Activated B cell treated with CpG ODN at 0.5 μM for 24 hours (primary cell): ENCODE measurements at places on chromosomes 6 and 20.

GRCh38 chr6:167290786-167291622 lies at the start of gene UNC93A:
UNC93A (plus strand) TSS chr6:167291315; CDS start chr6:167291490, 175 bp downstream.
- DNase-seq: no peak

DNA sequence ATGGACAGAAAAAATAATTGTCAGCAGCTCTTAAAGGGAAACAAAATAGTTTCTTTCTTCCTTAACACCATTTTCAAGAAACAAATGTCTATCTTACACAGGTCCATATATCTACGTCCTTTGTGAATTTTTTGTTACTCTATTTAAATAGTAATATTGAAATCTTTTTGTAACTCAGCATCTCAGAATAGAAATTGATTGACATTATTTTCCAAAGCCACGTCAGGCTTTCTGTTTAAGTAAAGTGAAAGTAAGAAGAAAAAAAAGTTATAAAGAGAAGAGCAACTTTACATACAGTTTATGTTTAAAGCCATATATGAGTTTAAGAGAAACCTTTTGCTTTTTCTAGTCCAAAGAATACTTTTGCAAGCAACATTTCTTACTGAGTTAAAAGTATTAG lies 402.9 kb upstream of the SOX4 start:
- no peak for DNase-seq

GRCh38 chr20:34984756-34985261 lies 29.1 kb downstream of the MYH7B start:
- no peak for DNase-seq

DNA sequence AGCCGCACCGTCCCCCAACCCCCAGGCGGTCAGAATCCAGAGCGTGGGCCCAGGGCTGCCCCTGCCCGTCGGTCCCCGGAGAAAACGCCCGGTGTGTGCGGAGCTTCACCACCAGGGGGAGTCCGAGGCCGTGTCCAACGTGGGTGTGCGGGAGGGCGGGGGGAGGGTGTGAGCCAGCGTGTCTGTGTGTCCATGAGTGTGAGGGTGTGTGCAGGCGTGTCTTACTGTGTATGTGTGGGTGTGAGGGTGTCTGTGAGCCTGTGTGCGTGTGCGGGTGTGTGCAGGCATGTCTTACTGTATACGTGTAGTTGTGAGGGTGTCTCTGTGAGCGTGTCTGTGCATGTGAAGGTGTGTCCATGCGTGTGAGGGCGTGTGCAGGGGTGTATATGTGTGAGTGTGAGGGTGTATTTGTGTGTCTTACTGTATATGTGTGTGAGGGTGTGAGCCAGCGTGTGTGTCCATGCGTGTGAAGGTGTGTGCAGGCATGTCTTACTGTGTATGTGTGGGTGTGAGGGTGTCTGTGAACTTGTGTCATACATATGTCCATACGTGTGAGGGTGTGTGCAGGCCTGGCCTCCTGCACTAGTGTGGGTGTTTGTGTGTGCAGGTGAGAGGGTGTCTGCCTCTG lies 24.6 kb upstream of the GATA5 start:
- DNase-seq: peak; percentile 77

DNA sequence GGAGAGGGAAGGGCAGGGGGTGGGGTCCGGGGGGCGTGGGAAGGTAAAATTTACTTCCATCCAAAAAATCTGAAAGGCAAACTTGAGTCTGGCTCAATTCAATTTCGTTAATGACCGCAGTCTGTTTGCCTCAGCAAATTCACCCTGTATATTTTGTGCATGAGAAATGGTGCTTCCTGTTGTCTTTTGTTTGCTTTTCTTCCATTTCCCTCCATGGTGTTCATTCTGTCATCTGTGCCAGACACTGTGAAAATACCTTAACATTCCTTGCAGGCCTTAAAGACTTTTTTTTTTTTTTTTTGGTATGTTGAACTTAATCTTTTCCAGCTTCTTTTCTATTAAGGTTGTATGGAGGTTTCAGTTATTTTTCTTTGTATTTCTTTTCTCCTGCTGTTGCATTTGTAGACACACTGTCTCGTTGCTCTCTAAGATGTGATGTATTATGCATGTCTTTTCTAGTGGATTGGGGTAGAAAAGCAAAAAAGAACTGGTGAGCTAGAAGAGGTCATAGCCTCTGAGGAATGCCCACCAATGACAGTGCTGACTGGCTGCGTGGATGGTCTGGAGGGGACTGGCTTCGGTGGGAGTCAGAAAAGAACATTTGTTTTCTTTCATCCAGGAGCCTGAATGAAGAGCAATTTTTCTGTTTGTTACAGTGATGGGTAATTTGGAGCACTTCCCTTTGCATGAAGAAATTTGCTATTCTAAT lies 585.0 kb upstream of the MAP3K7 start:
- DNase-seq: no peak

- DNase-seq: peak; percentile 57
Observed at GRCh38 chr6:167699141-167699931, 127.4 kb upstream of the AFDN start.

GRCh38 chr6:139029470-139030227 lies 1.1 kb downstream of the ABRACL start:
- no peak for DNase-seq

GRCh38 chr6:127818149-127818548 lies 82.7 kb downstream of the THEMIS start:
- DNase-seq: no peak

- no peak for DNase-seq
Observed at GRCh38 chr20:55386686-55387085, 618.6 kb downstream of the CBLN4 start.

- DNase-seq: no peak
Observed at GRCh38 chr6:112502351-112503090, 155.4 kb downstream of the RFPL4B start.

- DNase-seq: no peak
Observed at GRCh38 chr6:8059129-8059528, 5.1 kb downstream of the BLOC1S5 start.

DNA sequence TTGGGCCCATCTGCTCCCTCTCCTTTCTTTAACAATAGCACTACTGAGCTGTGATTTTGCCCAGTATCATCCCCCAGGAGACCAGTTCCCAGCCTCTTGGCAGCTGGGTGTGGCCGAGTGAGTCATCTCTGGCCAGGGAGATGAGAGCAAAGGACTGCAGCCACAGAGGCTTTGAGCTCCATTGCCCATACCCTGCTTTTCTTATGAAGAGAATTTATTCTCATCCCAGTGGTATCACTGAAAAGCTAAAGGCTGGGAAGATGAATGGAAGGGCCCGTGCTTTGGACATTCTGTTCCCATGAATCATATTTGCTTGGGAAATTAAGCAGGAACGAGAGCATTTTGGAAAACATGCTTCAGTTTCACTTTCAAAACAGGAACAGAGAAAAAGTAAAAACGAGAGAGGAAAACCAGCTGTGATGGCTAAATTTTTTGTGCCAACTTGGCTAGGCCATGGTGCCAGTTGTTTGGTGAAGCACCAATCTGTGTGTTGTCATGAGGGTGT lies 14.9 kb downstream of the CST3 start:
- no peak for DNase-seq

DNA sequence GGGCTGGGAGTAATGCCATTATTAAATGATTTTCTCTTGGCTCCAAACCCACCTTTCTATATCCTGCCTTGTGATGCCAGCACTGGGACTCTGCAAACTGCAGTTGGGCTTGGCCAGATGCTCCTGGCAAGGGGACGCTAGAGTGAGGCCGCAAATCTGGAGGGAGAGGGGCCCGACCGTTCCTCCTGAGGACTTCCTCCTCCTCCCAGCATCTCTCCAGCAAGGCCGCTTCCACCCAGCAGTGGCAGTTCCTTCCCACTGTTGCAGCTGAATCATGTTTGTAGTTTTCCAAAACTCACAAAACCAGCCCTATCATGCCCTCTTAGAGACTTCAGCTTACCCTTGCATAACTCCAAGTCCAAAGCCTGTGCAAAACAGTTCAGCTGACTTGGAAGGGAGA lies 244.4 kb downstream of the FOXA2 start:
- DNase-seq: no peak

- no peak for DNase-seq
Observed at GRCh38 chr6:7016226-7016625, 91.5 kb upstream of the RREB1 start.

GRCh38 chr6:139129284-139129683 lies 5.6 kb upstream of the HECA start:
- DNase-seq: no peak

DNA sequence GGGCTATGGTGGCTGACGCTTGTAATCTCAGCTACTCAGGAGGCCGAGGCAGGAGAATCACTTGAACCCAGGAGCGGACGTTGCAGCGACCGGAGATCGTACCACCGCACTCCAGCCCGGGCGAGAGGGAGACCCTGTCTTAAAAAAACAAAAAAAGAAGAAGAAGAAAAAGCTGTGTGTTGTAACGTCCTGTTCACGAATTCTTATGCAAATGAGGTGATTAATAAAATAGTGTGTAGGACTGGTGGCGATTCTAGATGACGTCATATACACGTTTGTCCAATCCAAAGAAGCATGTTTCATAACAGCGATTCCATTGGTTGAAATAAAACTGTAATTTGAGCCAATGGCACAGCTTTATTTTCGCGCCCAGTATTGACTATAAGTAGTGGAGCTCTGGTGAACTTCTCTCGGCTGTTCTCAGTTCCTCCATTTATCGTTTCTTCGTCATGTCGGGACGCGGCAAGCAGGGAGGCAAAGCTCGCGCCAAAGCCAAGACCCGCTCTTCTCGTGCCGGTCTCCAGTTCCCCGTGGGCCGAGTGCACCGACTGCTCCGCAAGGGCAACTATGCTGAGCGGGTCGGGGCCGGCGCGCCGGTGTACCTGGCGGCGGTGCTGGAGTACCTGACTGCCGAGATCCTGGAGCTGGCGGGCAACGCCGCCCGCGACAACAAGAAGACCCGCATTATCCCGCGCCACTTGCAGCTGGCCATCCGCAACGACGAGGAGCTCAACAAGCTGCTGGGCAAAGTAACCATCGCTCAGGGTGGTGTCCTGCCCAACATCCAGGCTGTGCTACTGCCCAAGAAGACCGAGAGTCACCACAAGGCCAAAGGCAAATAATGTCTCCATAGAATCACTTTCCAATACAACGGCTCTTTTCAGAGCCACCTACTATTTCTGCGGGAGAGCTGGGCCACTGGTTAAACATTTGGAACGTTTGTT lies 47.0 kb downstream of the OR2B2 start:
- DNase-seq: peak; percentile 68

DNA sequence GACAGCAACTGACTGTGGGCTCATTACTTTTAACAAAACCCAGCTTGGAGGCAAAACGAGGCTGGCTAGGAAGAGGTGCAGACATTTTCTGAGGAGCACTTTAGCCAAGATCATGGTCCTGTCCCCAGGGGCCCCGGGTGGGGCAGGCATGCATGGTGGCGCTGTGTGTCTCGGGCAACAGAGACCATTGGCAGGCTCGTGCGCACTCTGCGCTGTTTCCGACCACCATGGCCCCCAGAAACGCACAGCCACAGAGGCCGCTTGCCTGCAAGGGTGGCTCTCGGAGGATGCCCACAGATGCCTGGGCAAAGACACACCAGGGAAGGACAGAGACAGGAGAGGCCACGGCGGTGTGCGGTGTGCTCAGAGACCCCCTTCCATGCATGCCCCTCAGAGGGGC lies 6.7 kb downstream of the BHLHE23 start:
- no peak for DNase-seq

- no peak for DNase-seq
Observed at GRCh38 chr6:81451787-81452186, 300.7 kb downstream of the TENT5A start.

- no peak for DNase-seq
Observed at GRCh38 chr20:21270806-21271205, 32.3 kb upstream of the XRN2 start.

DNA sequence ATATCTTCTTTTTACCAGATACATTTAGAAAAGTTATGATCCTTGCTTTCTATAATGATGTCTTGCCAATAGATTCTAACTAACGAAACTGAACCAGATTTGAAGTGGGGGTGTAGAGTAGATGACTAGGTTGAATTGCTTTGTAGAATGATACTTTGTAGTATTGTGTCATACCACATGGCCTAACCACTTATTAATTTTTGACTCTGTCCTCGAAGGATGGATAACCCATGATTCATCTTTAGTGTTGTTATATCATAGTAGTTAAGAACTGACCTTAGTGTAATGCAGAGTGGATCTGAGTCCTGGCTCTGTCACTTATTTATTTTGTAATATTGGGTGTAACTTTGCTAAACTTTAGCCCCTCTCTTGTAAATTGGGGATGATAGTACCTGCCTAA lies 4.5 kb downstream of the PHF3 start:
- DNase-seq: no peak

GRCh38 chr6:47111685-47112084 lies 69.6 kb upstream of the ADGRF1 start:
- DNase-seq: no peak

DNA sequence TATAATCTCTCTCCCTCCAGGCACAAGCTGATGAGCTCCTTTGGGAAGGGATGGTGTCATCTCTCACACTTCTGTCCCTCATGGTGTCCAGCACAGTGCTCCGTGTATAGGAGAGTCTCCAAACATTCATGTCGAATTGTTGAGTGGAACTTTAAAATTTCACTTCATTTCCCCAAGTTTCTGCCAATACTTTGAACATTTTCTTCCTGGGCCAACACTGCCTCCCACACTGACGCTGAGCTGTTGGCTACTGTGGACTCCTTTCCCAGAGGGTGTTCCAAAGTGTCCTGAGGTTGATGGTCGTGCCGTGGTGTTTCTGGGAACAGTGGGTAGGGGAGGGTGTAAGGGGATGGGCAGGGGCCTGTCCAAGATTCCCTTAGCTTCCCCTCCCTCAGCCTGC lies 122.7 kb downstream of the TIAM2 start:
- DNase-seq: no peak

GRCh38 chr20:38063911-38064530 lies 30.5 kb downstream of the RPRD1B start:
- DNase-seq: no peak

DNA sequence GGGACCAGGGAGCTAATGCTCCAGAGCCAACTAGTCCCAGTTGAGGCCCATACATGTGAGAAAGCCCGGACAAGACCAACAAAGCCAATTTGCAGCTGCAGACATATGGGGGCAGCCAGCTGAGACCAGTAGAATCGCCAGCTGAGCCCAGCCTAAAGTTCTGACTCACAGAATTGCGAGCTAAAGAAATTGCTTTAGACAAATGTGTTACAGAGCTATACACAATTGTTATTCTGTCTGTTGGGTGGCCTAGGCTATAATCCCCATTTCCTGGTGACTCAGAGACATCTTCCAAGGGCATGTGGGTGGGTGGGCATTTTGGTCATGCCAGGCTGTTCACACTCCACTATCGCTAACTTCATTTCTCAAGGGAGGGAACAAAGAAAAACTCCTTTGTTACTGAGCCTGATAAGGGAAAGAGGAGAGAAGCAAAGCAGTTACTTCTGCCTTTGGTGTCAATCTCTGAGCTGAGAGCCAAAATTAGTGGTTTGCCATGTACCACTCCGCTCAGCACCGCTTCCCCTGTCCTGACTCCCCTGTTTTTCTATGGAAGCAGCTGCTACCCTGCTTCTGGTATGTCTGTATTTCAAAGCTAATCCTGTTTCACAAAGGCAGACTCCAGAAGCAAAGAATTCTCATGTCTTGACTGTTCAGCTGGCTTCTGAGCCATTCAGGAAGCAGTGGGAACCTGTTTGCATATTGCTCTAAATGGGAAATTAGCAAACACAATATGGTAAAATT lies 26.1 kb downstream of the SCP2D1 start:
- no peak for DNase-seq

- no peak for DNase-seq
Observed at GRCh38 chr20:62637110-62637509, 5.2 kb upstream of the SLCO4A1 start.

- no peak for DNase-seq
Observed at GRCh38 chr6:99195986-99196655, 153.4 kb downstream of the FAXC start.

- DNase-seq: no peak
Observed at GRCh38 chr6:150290429-150290828, 78.4 kb upstream of the IYD start.
